ENCODE measurements at places on chromosomes 11 and 22. TPM values are rescaled to one million over a fixed set of nuclear protein-coding genes. Genes with fewer than 3 reads are reported as not detected.

- no peak overlapping the region for H3K4me3 ChIP-seq
- peaks cover 8% of the 10 kb centered on the region for H3K4me1 ChIP-seq
- no peak for DNase-seq
- no peaks in the 10 kb centered on the region for H3K27me3 ChIP-seq
- peaks cover 85% of the 10 kb centered on the region for H3K36me3 ChIP-seq
- H3K27ac ChIP-seq = no peak overlapping the region
Measured at GRCh38 chr11:34161812-34162492, 56.5 kb downstream of the NAT10 start.

DNA sequence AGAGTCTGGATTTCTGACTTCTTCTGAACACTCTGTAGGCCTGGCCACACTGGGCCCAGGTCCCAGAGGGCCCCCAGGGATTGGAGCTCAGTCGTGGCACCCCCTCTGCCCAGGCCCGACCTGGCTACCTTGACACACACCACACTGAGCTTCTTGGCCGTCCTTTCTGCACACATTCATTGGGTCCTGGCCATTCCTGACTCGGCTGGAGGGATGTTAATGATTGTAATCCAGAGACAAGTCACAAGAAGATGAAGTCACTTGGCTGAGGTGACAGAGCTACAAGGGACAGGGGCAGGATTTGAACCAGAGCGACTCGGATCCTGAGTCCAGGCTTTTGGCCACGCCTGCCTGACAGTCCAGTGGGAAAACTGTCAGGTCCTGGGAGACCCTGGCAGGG is 23.9 kb upstream of the PDGFB start:
- no peaks in the 10 kb centered on the region for H3K36me3 ChIP-seq
- DNase-seq = no peak
- H3K4me1 ChIP-seq = no peaks in the 10 kb centered on the region

SYNGR1 gene
- 43.8 TPM for total RNA-seq

DNA sequence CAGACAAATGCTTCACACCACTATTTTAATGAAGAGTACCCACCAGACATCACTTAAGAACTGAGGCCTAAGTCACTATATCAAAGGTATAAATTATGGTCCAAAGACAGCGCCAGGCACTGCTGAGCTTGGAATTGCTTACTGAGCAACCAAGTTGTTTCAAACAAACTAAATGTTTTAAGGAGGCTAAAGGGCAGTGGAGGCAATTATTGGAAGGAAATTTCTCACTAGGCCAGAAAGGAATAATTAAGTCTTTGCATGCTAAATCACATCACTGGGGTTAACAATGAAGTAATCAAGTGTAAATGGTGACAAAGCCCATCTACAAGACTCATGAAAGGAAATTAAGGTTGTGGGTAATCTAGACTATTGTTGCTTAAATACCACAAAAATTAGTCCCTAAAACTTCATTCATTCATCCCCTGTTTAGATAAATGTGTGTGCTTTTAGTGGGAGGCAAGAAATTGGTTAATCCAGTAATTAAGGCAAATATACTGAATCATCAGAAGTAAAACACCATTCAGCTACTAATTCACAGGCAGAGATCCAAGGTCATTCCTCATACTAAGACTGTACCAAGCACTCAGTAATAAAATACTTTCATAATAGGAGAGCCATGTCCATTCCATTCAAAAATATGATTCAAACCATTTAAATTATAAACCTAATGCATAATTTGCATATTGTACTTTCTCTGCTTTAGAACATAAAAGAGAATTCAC is 21.2 kb downstream of the LGR4 start:
- H3K36me3 ChIP-seq = no peaks in the 10 kb centered on the region
- no peaks in the 10 kb centered on the region for H3K4me1 ChIP-seq
- H3K27me3 ChIP-seq = no peaks in the 10 kb centered on the region
- H3K27ac ChIP-seq = no peak overlapping the region
- DNase-seq = no peak

- peaks cover 34% of the 10 kb centered on the region for H3K4me1 ChIP-seq
- H3K4me3 ChIP-seq = no peak overlapping the region
- H3K27me3 ChIP-seq = peaks cover 5% of the 10 kb centered on the region
- peaks cover 51% of the 10 kb centered on the region for H3K36me3 ChIP-seq
- H3K27ac ChIP-seq = no peak overlapping the region
- no peak for DNase-seq
Measured at GRCh38 chr11:67611165-67611564, 4.4 kb downstream of the NDUFV1 start.

LARGE2 gene
- 2.0 TPM for total RNA-seq

DNA sequence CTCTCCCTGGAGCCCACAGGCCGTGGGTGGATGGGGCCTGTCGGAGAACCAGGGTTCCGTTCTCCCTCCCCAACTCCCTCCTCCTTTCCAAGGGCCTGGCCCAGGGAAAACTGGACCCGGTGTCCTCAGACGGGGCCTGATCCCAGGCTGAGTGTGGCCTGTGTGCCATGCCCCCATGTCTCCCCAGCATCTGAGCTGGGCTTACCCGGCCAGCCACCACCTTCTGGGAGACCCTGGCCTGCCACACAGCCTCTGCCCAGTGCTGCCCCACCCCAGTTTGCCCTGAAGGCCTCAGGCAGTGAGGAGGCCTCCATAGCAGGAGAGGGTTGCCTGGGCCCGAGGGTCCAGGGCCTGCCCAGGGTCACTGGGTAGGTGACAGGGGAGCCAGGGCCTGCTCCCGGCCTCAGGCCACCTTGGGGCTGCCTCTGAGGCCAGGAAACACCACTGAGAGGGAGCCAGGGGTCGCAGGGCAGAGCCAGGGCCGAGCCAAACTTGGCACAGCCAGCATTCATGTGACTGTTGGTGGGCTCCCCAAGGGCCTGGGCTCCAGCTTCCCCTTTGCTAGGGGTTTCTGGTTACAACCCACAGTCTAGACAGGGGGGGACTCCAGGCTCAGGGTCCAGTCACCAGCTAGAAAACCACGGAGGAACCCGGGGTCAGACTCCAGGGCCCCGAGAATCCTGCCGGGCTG is 590 bp upstream of the IFITM10 start:
- H3K4me1 ChIP-seq = peaks cover 60% of the 10 kb centered on the region
- no peak for DNase-seq
- no peak overlapping the region for H3K4me3 ChIP-seq
- peaks cover 7% of the 10 kb centered on the region for H3K27me3 ChIP-seq

DNA sequence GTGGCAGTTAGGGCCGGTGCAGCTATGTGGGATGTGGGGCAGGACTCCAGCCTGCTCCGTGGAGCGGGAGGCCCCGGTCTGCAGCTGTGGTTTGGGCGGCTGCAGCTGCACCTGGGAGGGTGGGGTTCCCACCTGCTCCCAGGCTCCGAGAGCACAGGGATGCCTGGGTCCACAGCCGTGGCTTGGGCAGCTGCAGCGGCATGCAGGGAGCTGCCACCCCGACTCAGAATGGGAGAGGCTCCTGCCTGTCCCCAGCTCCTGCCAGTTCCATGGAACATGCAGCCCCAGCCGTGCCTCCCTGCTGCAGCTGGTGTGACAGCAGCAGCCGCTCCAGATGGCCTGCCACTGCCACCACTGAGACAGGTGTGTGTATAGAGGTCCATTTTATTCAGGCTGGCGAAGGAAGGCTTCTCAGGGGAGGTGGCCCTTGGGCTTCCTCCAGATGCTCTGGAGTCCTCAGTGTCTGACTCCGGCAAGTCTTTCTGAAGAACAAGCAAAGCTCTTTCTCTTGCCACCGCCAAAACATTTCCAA is 21.8 kb upstream of the UPK3A start:
- no peak overlapping the region for H3K27ac ChIP-seq
- peaks cover 14% of the 10 kb centered on the region for H3K36me3 ChIP-seq
- H3K27me3 ChIP-seq = no peaks in the 10 kb centered on the region
- DNase-seq = no peak

DNA sequence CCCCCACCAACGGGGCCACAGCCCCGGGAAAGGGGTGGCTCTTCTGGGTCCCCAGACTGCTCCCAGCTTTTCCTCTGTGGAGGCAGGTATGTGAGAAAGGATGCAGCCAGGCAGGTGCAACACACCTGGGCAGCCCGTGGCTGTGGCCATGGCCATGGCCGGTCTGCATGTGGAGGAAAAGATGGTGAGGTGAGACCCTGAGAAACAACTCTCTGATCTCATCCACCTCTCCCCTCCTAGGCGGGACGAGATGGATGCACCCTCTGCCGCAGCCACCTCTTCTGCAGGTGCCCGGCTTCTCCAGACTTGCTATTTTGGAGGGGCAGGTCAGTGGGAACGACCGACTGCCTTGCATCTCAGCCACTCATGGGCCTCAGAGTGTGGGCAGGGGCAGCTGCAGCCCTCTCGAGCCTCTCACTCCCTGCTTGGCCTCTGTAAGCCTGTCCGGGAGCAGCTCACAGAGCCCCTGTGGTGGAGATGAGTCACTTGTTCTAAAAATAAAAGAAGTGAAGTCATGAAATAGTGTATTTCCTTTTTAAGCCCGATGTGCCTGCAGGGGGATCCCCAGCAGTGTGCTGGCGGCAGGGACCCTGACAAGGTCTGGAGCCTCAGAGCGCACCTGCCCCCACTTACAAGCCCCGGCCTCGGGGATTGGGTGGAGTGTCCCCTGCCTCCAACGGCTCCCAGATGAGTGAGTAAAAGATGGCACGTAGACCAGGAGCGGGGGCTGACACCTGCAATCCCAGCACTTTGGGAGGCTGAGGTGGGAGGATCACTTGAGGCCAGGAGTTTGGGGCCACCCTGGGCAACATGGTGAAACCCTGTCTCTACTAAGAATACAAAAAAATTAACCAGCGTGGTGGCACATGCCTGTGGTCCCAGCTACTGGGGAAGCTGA is 10.7 kb downstream of the SMIM38 start:
- peaks cover 11% of the 10 kb centered on the region for H3K4me1 ChIP-seq
- H3K4me3 ChIP-seq = no peak overlapping the region
- no peak overlapping the region for H3K27ac ChIP-seq
- no peaks in the 10 kb centered on the region for H3K27me3 ChIP-seq

THRSP gene
- total RNA-seq = 0.20 TPM

DNA sequence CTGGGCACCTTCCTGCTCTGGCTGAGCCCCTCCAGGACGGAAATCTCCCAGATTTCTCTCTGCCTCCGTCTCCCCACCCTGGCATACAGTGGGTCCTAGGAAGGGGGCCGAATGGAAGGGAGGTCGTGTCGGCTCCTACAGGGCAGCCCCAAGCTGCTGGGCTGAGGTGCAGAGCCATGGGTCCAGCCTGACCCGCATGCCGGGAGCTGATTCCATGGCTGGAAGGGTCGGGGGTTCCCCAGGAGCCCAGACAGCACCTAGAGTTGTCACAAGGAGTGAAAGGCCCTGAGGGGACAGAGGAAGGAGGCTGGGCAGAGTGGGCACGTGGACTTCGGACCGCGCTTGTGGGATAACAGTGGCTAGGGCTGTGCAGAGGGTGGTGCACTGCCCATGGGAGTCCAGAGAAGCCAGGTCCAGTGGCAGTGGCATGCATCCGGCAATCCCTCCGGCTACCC is 16.5 kb downstream of the CCND1 start:
- H3K4me3 ChIP-seq = no peak overlapping the region
- DNase-seq = no peak
- no peaks in the 10 kb centered on the region for H3K27me3 ChIP-seq
- no peak overlapping the region for H3K27ac ChIP-seq
- H3K4me1 ChIP-seq = peaks cover 20% of the 10 kb centered on the region
- peaks cover 50% of the 10 kb centered on the region for H3K36me3 ChIP-seq

GRCh38 chr11:117716521-117717440 is 80.2 kb downstream of the DSCAML1 start:
- H3K27ac ChIP-seq = no peak overlapping the region
- no peak overlapping the region for H3K4me3 ChIP-seq
- H3K4me1 ChIP-seq = peaks cover 49% of the 10 kb centered on the region
- no peak for DNase-seq

- H3K27me3 ChIP-seq = no peaks in the 10 kb centered on the region
- no peak within 1 kb of the TSS for H3K4me3 ChIP-seq
- H3K36me3 ChIP-seq = no peaks in the 10 kb centered on the region
- DNase-seq = no peak
- H3K27ac ChIP-seq = no peak within 1 kb of the TSS
Measured at GRCh38 chr11:44047931-44048431, at the start of gene ACCSL. Gene ACCSL, plus strand, starts transcription at chr11:44047981. Its CDS starts 56 bp downstream, at chr11:44048037.

HIKESHI gene
- 49.0 TPM for total RNA-seq

NCAM1 gene
- 305 TPM for total RNA-seq

NOX4 gene
- 3.6 TPM for total RNA-seq

CRYBB1 gene
- 3.1 TPM for total RNA-seq

CYP2R1 gene
- total RNA-seq = 20.5 TPM

DNA sequence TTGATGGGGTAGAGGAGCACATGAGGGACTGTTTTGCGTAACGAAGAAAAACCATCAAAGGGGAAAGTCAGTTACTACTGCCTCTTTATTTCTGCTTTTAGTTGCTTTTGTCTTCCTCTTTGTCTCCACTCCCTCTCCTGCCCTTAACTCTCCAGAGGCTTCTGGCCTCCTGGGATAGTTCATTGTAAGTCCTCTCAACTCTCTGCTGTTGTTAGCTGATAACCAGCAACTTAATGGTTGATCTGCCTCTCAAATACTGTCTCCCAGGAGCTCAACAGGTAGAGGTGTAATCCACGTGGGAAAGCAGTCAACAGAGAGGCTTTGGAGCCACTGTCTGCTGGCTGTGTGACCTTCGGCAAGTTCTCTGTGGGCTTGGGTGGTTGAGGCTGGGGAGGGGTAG is 47.3 kb downstream of the CCDC81 start:
- no peak overlapping the region for H3K27ac ChIP-seq
- H3K4me3 ChIP-seq = no peak overlapping the region
- H3K36me3 ChIP-seq = peaks cover 4% of the 10 kb centered on the region
- H3K27me3 ChIP-seq = no peaks in the 10 kb centered on the region
- no peak for DNase-seq

PATE4 gene
- not detected for total RNA-seq

DNA sequence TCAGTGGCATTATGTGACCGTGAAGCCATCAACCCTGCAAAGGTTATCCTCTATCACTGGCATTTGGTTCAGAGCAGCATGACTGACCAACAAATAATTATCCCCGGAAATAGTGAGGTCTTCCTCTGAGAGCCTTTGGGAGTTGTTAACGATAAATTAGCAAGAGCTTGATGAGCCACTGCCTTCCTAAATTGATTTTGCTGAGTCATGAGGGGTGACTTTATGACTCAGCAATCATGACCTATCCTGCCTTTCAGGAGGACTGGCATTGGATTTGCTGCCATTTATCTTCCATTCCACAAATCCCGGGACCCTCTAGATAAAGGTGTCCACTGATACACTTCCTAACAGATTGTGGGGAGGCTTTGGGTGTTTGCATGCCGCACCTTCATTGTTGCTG is 80.8 kb upstream of the MTNR1B start:
- no peak overlapping the region for H3K27ac ChIP-seq
- peaks cover 7% of the 10 kb centered on the region for H3K4me1 ChIP-seq
- H3K36me3 ChIP-seq = peaks cover 12% of the 10 kb centered on the region

- DNase-seq = no peak
- H3K36me3 ChIP-seq = peaks cover 30% of the 10 kb centered on the region
- no peak overlapping the region for H3K4me3 ChIP-seq
Measured at GRCh38 chr22:48672387-48672786, 1155.3 kb downstream of the BRD1 start.

- H3K36me3 ChIP-seq = no peaks in the 10 kb centered on the region
- H3K4me1 ChIP-seq = peaks cover 33% of the 10 kb centered on the region
- no peak overlapping the region for H3K4me3 ChIP-seq
- DNase-seq = no peak
- H3K27me3 ChIP-seq = peaks cover 14% of the 10 kb centered on the region
Measured at GRCh38 chr11:1867381-1867780, 14.5 kb downstream of the LSP1 start.

Measured in spinal cord (tissue), 10 donors.